Renal cortex interstitium (tissue), 15 donors: ENCODE measurements at places on chromosomes 16 and 17. TPM values are rescaled to one million over a fixed set of nuclear protein-coding genes. Genes with fewer than 3 reads are reported as not detected.

GRCh38 chr16:53714205-53715022 is 10.5 kb downstream of the FTO start:
- no peak for DNase-seq

DNA sequence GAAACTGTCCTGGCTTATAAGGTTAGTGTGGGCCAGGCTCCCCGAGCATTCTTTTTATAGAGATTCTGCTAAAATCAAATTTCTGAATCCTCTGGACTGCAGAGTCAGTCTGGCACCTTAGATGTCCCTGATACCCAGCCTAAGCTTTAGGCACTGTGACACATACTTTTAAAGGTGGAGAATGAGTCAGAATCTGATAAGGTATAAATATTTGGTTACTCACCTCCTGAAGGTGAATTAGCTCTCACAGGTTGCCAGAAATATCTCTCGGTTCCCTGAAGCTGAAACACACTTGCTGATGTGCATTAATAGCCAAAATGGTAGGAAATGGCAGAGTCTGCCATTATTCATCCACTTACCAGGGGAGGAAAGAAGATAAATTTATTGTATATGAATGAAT is 446.9 kb downstream of the UTP18 start:
- DNase-seq, result no peak

- DNase-seq, result no peak
Measured at GRCh38 chr16:6157806-6158205, 1060.2 kb upstream of the EEF2KMT start.

DNA sequence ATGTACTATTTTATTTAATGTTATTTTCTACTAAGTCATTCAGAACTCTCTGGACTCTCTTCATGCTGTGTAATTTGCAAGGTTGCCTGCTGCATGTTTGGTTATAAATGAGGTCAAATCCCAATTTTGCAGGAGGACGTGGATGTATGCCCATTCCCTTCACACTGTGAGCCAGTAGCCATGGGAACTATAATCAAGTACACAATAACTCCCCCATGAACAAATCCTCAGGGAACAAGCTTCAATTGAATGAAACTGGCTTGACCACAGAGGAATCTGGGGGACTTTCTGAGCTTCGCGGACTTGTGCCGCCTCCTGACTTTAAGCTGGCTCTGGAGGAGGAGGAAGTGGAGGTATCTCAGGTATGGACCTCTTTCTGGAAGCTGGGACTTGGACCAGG is 14.6 kb upstream of the KCTD13 start:
- no peak for DNase-seq

- DNase-seq, result no peak
Measured at GRCh38 chr16:57067347-57067746, 25.0 kb upstream of the CPNE2 start.

KRT33A gene
- polyA plus RNA-seq, result not detected

KRT31 gene
- polyA plus RNA-seq, result not detected
